ENCODE measurements at places on chromosomes 3 and 15. TPM values are rescaled to one million over a fixed set of nuclear protein-coding genes. Genes with fewer than 3 reads are reported as not detected.

GRCh38 chr15:62964251-62964650 lies 78.3 kb upstream of the TPM1 start:
- DNase-seq = no peak

DNA sequence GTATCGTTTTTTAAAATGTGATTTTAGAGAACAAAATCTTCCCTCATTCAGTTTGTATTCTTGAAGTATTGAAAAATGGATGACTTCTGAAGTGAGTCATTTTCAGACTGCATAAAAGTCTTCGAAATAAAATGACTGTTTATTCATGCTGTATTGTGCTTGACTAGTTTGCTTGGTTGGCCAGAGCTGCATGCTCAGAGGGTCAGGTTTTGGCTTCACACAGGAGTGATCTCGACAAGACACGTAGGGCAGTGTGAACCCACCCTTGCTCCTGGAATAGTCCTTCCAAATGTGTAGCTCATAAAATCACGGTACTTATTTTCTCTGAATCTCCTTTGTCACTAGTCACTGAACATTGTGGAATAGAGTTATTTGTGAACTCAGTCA lies 73.3 kb downstream of the FNDC3B start:
- DNase-seq = no peak

DNA sequence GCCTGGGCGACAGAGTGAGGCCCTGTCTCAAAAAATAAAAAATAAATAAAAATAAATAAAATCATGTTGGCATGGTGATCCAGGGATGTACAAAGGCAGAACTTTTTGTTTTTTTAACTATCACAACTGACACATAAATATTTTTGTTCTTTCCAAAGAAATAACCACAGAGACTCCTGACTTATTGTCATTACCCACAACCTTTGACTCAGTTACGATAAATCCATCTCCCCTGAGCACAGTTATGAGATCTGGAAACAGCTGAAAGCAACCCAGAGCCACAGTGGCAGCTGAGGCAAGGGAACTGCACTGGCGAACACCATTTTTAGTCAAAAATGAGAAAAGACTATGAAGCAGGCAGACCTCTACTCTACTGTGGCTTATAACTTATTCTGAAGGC lies 24.0 kb downstream of the OSBPL10 start:
- DNase-seq = no peak

The BMF gene
- 16.9 TPM for total RNA-seq

Measured in umbilical cord (tissue), 2 donors.